ENCODE measurements at places on chromosomes 4 and X.
A peak's percentile ranks its signal among the peaks of the same experiment; 100 is the strongest.

DNA sequence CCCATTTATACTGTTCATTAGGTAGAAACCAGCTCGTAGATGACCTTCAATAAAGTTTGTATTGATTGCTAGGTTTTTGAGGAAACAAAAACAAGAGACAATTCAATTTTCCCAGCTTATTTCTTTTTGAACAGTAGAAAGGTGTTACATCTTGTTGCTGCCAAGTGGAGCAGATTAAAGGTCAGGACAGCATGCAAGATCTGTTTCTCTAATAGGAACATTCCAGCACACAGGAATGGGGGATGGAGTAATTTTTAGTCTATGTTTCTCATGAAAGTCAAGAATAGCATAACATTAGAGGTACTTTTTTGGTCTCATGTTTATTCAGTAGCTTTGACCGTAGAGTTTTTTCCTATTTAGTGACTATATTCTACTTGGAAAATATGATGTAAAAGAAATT, 132.4 kb downstream of the IL1RAPL1 start:
- ATAC-seq, result no peak

DNA sequence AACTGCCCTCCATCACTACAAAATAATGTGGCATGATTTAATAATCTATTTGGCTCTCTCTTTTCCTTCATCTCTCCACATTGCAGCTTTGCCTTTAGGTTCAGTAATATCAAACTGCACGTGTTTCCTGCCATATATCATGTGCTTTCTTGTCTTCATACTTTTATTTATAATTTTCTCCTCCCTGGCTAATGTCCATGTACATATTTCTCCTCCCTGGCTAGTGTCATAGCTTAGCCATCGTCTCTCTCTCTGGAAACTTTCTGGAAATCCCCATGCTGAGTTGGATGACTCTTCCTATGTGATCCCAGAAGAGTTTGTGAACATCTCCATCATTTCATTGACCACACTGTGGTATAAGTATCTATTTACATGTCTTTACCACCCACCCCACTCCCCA, 21.3 kb upstream of the PDGFC start:
- ATAC-seq, result no peak

DNA sequence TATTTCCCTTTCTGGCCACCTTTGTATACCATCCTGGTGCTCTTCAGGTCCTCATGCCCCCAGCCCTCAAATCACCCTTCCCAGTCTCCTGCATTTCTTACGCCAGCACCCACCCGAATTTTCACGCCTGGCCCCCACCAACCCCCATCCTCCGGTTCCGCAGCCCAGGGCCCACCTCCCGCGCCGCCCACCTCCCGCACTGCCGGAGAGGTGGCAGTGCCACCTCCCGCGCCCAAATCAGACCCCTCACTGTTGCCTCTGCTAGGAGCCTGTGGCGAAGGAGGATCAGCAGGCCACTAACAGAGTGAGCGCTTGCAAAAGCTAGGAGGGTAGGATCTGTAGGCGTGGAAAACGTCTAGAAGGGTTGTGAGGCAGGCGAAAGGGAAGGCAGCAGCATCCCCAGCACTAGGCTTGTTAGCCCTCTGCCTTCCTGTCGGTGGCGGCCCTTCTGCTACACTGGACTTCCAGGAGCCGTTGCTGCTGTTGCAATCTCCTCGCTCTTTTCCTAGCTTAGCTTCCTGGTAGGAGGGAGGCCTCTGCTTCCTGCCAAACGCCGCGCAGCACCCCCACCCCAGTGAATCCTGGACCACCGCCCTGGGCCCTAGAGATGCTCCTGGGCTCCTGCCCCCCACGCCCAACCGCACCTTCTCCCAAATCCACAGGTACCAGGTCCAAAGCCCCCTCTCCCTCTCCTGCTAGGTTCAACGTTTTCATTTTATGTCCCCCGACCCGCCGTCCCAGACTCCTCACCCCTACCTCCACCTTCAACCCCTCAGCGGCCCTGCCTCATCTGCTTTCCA, 51.0 kb downstream of the SPIN2B start:
- ATAC-seq, result no peak

DNA sequence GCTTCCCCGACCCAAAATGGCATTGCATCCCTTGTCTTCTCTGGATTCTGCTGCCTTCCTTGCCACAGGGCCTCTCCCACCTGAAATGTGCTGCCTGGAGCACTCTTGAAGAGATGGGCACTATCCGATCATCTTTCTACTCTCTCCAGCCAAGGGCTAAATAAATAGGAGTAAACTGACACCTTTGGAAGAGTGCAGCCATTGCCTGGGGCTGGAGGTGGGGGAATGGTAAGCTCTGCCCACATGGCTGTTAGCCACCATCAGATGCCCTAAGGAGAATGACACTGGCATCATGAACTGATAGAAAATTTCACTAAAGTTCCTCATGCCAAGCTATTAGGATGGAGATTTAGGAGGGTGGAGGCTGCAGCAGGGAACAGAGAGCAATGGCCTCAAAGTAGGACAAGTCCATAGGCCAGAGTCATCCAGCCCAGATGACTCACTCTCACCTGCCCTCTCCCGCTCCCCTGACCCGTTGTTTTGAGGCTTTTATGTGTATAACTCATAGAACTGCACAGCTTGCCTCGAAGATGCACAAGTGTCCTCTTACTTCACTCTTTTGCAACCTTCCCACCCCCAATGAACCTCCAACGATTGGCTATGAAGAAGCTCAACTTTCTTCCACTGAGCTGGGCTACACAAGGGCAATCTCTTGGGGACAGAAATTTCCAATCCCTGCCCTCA, 822 bp upstream of the PFKFB1 start:
- ATAC-seq, result no peak

DNA sequence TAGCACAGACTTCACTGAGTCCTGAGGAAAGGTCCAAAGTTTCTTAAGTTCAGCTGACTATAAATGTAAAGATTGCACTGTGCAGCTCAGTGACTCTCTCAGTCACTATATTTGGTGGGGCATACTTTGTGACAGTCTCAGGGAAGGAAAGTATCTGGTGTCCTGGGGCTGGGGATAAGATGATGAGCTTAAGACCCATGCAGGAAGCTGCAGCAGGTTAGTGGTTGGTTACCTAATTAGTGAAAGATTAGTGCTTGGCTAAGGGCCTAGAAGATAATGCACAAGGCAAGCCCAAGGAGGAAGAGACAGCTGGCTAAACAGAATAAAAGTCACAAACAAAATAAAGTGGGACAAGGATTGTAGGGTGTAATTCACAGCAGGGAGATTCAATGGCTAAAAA, 25.4 kb upstream of the SLITRK4 start:
- ATAC-seq, result no peak

- peak; percentile 35 for ATAC-seq
Observed at GRCh38 chr4:168408620-168409019, 71.7 kb downstream of the DDX60L start.

DNA sequence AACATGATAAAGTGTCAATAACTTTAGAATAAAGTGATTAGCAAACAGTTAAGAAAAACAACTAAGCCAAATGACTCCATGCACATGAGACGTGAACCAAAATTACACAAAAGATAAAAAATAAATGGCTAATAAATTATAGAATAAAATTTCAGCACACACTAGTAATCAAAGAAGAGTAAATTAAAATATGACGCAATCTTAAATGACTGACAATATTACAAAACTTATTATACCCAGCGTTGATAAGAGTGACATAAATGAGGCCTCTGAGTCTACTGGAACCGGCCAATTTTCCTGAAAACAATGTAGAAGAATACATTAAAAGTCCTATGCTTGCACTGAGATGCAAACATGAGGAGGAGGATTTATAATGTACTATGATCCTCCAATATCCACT, 187.4 kb downstream of the DHX15 start:
- ATAC-seq, result no peak

DNA sequence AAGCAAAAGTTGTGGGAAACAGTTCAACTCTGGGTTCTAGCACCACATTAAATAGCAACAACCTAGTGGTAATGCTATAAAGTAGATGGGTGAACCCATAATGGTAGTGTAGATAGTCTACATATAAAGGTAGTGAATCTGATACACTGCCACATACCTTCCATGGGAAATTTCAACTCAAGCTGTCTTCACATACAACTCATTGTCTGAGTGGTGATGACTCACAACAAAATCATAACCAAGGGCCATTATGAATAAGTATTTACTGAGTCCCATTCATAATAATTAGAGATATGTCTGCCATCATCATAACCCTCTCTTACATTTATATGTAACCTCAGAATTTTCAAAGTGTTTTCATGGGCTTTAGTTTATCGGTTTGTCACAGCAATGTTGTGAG, 34.8 kb downstream of the EGF start:
- no peak for ATAC-seq

DNA sequence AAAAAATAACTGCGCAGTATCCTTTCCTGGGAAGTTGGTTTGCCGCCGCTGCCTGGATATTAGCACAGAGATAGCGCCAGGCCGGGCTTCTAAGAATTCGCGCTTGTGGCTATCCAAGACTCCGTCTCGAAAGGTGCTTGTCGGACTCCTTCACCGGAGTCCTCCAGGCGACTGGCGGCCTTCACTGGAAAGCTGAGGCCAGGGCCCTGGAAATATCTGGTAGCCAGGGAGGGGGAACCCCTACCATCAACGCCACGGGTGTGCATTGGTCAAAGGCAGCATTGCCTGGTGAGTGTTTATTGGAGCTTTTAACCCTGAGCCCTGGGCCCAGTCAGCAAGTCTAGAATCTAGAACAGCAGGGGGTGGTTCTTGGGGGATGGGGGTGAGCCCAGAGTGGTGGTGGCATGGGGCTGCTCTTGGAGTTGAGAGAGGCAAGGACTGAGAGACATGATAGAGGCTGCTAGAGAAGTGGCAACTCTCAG, 577 bp upstream of the PIM2 start:
- peak; percentile 18 for ATAC-seq

DNA sequence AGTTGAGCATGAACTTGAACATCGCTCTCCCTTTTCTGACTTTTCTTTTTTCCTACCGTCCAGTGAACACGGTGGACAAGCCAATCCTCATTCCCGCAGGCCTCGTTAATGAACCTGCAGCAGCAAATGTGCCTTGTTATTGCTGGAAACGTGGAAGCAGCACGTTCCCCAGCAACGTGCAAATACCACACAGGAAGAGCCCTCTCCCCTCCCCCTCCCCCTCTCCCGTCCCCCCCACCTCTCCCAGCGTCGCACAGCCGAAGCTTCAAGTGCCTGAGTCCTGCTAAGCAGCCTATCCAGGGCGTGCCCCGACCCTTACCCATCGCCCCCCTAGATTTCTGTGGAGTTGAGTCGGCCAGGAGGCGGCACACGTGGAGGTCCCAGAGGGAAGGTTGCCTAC, 219.9 kb downstream of the BCOR start:
- peak; percentile 74 for ATAC-seq

DNA sequence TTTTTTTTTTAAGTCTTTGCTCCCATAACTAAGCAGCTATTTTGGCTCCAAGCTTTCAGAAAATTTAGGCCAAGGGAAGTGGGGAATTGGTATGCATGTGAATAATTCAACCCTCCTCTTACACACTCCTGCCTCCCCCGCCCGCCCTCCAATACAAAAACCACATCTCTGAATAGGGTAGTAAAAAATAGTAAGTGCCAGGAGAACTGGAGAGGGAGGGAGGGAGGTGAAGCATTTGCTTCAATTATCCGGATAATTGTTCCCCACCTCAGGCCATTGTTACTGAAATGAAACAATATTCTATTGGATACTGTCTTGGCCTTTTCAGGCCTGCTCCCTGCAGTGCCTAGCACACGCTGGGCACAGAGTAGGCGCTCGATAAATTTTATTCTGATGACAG, 5.5 kb upstream of the GSX2 start:
- ATAC-seq, result no peak

DNA sequence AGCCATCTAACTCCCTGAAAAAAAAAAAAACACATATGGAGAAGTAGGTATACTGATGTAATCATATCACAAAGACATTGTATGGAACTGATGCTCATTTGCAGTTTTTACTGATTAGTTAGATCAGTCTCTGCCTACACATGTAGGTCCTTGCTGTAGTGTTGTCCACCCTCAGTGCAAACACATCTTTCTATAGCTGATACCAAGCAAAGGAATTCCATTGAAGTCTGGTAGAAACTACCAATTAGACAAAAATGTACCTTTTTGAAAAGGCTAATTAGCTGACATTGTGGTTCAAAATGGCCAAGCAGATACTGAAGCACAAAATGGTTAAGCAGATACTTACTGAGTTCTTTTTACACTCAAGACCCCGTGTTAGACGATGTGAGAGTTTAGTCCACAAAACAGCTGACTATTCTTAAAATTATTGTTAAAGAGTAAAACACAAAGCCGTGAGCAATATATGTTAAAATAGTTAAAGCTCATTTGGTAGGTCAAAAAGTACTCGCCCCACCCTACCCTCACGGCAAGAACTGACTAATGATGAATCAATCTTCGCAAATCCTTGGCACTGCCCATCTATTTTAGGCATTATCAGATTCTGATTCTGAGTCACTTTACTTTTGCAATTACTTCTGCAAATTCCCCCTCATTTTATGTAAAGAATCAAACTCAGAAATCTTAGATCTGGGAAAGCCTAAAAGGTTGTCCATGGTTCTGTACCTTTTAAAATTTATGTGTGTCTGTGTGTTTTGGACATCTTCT, 40.4 kb downstream of the COL4A6 start:
- no peak for ATAC-seq

DNA sequence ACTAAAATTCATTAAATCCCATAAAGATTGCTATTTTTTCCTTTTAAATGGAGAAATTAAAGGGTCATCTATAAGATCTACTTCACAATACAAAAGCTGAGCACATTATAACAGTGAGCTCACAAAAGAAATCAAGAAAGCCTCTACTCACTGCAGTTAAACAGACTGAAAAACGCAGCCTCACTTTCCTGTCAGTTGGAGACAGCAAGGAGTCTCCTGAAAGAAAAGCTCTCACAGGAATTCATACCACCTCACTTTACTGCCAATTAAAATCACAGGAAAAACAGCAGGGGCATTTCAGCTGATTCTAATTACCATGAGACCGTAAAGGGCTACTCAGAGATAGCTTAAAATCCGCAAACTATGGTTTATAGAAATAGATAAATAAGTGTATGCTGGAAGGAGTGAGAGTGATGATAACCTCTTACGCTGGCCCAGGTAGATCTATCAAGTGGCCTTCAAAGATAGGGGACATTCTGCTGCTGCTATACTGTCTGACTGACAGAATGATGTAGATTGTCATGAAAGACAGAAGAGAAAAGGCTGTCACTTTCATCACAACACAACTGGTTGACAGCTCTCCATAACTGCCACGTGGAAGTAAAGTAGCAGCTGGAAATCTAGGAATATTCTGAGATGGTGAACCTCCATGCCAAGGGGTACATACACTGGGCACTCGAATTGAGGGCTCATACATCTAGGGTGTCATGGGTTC, 1333.7 kb upstream of the DIAPH2 start:
- no peak for ATAC-seq

DNA sequence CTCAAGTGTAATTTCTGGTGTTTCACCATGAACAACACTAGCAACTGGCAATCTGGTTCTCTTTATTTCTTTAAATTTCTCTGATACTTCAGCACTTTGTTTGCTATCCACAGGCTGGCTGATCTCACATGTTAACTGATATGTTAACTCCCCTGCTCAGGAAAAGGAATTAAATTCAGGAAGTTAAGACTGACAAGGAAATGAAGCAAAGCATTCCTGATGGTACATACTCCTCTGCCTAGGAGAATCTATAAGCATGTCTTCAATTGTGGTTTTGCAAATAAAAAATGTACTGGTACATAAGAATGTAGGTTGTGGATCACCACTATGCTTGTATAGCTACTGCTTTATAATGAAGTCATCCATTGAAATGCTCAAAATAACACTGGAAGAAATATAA, 1119.2 kb upstream of the INTU start:
- ATAC-seq, result peak; percentile 38
